ENCODE measurements at places on chromosomes 7 and 10. TPM values are rescaled to one million over a fixed set of nuclear protein-coding genes. Genes with fewer than 3 reads are reported as not detected.

Gene ATRNL1
- total RNA-seq, result under 0.01 TPM

Gene SOSTDC1
- total RNA-seq, result 0.29 TPM

Gene VKORC1L1
- 9.8 TPM for total RNA-seq

Gene TRIM50
- not detected for total RNA-seq

Gene SLC13A4
- not detected for total RNA-seq

Gene TMEM213
- not detected for total RNA-seq

Gene TCAF2
- total RNA-seq, result 0.89 TPM

Gene TMEM178B
- not detected for total RNA-seq

Gene PKD1L1
- total RNA-seq, result 0.18 TPM

Gene UCN3
- not detected for total RNA-seq

Gene NFE2L3
- 30.5 TPM for total RNA-seq

Gene NEUROD6
- total RNA-seq, result not detected

Gene ACADSB
- 4.8 TPM for total RNA-seq

Gene ASIC3
- not detected for total RNA-seq

Gene SORCS1
- total RNA-seq, result not detected

Gene EBLN1
- not detected for total RNA-seq

Gene ITPRID1
- not detected for total RNA-seq

Gene CYP3A4
- not detected for total RNA-seq

Gene LARP4B
- total RNA-seq, result 24.5 TPM

Gene IL15RA
- total RNA-seq, result 11.9 TPM

Gene HOXA3
- total RNA-seq, result 0.18 TPM

Gene MRLN
- total RNA-seq, result not detected

Gene CCDC7
- 1.2 TPM for total RNA-seq

Gene MMD2
- total RNA-seq, result not detected

Gene OGDHL
- total RNA-seq, result 0.18 TPM
